ENCODE measurements at places on chromosomes 2 and 18. TPM values are rescaled to one million over a fixed set of nuclear protein-coding genes. Genes with fewer than 3 reads are reported as not detected.
A peak's percentile ranks its signal among the peaks of the same experiment; 100 is the strongest.

DNA sequence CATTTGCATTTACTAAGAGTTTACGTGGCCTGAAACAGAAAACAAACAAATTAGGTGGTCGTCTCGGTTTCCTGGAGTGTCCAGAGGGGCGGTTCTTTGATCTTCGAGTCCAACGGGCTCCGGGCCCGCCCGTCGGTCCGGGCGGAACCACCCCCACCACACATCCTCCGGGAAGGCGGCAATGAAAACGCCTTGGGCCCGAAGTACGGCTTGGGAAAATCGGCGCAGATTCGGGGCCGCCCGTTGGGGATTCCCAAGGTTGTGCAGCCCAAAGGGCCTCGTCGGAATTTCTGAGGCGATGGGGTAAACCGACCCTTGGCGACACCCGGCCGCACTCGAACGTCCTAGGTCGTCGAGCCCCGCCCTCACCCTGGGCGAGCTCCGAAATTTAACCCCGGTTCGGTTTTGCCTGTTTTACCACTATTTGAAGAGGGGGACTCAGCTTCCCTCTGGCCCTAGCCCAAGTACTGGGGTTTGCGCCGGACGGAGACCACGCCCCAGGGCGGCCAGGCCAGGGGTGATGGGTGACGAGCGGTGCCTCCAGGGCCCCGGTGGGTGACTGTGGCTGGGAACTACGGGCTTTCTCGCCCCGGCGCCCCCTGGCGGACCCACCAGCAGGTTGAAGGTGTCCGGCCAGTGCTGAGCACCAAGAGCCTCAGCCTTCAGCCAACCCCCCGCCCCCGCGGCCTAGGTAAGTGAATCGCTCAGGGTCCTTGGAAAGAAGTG lies 1.9 kb upstream of the CFAP53 start:
- DNase-seq: no peak

Gene MC2R
- not detected for polyA plus RNA-seq

Gene FLACC1
- polyA plus RNA-seq: 1.1 TPM

GRCh38 chr2:155162494-155162893 lies 464.0 kb downstream of the KCNJ3 start:
- DNase-seq: no peak

GRCh38 chr18:59372975-59373374 lies 13.9 kb upstream of the LMAN1 start:
- no peak for DNase-seq

DNA sequence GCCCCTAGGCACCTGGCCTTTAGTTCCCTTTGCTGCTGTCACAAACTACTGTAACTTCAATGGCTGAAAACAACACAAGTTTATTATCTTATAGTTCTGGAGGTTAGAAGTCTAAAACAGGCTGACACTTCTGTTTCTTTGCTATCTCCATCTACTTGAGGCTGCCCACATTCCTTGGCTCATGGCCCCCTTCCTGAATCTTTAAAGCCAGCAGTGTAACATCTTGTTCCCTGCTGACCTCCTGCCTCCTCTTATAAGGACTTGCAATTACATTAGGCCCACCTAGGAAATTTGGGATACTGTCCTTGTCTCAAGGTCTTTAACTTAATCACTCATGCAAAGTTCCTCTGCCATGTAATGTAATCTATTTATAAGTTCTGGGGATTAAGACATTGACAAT lies 6.5 kb downstream of the SMYD1 start:
- no peak for DNase-seq

- DNase-seq: no peak
These were observed 118.0 kb upstream of the UGP2 start for GRCh38 chr2:63723709-63724108.

DNA sequence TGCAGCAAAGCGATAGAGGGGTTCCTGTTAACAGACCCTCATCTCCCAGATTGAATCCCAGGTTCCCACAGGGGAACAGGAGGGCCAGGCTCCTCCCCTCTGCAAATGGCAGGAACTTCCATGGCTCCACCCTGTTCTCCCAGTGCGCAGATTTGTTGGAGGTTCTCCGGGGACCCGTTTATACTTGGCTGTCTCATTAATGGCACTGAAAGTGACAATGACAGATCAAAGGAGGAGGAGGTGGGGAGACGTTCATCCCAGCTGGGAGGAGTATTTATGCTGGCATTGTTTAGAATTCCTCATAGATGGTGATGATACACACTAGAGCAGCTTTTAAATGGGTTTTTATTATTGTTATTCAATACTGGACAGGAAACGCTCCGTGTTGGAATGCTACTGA lies 186.9 kb downstream of the LRP1B start:
- DNase-seq: no peak

DNA sequence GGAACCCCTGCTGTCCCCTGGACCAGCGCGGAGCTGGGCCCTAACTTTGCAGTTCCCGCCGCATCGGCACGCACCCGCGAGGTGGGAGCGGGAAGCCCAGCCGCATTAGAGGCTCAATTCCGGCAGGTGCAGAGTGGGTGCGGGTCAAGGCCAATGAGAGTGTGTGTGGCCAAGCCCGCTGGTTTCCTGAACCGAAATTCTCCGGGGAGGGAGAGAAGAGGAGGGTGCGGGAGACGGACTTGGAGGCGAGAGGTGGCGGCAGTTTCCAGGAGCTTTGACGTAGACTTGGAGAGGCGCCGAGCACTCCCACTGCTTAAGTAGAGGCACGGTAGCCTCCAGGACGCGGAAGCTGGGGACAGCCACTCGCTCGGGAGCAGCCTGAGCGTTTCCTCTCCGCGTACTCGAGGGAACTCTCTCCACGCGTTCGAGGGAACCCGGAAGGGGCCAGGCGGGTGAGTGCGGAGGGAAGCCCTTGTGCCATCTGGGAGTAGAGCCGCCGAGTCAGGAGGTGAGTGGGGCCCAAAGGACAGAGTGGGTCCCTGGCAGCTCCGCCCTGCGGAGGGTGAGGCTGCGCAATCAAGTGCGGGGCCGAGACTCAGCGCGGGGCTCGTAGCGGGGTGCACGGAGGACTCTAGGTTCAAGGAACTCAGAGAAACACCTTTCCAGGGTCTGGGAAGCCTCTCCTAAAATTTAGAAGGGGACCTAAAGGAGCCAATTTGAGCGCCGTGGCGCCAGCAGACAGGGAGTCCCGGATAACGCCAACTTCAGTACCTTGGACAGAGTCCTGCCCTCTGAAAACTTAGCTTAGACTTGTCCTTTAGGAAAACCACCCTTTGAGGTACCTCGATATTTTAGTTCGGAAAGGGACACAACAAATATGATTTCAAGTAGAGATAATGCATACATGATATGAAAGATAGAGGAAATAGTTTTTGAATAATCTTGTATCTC lies at the start of gene FAM237A:
Gene FAM237A (plus strand): TSS at position 413 of the 951 bp plus-strand sequence. CDS start 1,750 bp downstream, outside the sequence.
- peak; percentile 16 for DNase-seq

DNA sequence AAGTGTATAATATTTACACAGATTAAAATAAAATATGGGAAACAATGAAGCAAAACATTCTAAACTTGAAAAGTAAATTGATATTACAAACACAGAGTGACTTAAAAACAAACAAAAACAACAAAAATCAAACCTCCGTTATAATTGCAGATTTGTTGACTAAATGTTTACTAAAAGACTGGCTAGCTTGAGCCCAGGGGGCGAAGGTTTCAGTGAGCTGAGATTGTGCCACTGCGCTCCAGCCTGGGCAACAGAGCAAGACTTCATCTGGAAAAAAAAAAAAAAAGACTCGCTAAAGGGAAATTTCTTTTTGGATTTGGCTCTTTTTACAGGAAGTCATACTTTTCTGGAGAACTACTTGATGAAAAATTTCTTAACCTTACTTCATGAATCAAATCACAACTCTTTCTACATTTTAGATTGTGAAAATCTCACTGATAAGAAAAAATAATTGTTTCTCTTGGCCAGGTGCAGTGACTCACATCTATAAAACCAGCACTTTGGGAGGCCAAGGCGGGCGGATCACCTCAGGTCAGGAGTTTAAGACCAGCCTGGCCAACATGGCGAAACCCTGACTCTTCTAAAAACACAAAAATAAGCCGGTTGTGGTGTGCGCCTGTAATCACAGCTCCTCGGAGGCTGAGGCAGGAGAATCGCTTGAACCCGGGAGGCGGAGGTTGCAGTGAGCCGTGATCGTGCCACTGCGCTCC lies 9.7 kb downstream of the TFPI start:
- DNase-seq: no peak

- peak; percentile 2 for DNase-seq
These were observed 39.6 kb upstream of the BOD1L2 start for GRCh38 chr18:57107140-57107832.

Gene MEP1B
- not detected for polyA plus RNA-seq

GRCh38 chr2:188293601-188294351 lies 2.1 kb downstream of the GULP1 start:
- no peak for DNase-seq

DNA sequence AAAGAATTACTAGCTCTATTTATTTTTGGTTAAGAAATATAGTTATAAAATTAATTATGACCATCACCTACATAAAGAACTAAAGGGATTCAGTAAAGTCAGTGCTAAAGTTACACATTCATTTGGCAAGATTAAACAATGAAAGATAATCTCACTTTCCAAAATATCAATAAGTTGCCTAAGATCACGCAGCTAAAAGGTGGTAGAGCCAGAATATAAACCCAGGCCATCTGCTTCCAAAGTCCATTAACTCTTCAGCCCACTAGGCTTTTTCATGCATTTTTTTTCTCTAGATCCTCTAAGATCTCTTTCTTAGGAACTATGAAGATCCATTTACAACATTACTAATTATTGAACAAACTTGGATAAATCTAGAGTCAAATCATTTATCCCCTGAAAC lies 66.6 kb upstream of the RND3 start:
- no peak for DNase-seq

DNA sequence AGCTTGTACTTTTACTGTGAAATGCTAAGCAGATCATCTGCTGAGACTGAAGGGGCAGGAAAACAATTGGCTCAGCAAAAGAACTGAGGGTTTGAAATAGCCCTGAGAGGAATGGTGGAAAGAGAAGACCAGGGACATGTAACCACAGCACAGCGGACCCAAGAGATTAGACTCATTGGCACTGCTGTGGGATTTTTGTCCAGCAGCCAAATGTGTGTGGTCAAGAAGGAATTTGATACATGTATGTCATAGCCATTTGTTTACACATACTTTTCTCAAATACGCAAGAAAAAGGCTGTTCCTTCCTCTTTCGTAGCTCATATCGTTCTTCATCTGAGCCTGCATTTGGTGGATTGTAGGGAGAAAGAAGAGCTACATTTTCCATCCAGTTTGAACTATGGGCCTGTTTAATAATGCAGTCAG lies 73.8 kb downstream of the TRABD2A start:
- DNase-seq: peak; percentile 97

GRCh38 chr2:221539246-221539645 lies 32.9 kb downstream of the EPHA4 start:
- DNase-seq: no peak

- no peak for DNase-seq
These were observed 18.9 kb upstream of the FAM98A start for GRCh38 chr2:33617989-33618388.

GRCh38 chr18:50877545-50878265 lies 1.2 kb upstream of the ME2 start:
- no peak for DNase-seq

Gene CFC1
- not detected for polyA plus RNA-seq

Gene PCARE
- polyA plus RNA-seq: not detected

DNA sequence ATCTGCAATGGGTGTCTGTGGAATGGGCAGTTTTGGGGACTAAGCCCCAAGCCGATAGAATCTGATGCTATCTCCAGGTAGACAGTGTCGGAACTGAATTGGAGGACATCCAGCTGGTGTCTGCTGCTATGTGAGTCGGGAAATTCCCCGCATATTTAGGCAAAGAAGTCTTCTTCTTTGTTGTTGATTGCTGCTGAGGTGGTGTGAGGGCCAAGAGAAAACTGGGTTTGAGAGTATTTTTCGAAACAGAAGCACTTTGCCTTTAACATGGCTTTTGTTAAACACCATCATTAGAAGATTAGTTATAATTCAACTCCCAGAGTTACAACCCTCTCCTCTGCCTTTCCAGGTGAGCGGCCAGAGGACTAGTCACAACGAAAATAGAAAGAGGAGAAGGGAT lies 49.4 kb upstream of the ACTR3 start:
- DNase-seq: no peak

GRCh38 chr2:163187995-163188655 lies 349.6 kb upstream of the KCNH7 start:
- no peak for DNase-seq

Gene KYNU
- polyA plus RNA-seq: 4.0 TPM

DNA sequence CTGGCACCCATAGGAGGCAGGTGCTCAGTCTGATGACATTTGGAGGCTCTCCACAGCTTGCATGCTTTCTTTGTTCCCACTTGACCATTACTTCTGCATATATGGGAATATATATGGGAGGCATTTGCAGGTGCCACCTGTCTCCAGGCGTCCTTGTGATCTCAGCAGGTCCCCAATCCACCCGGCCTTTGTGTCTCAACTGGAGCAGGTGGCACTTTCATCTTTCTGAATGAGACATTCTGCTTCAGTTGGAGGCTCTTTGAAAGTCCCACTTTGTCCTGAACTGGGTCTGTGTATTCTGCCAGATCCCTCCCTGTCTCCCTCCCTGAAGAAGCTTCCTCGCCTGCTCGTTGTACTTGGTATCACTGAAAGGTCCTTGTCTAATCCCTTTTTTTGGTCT lies 318.1 kb upstream of the EPAS1 start:
- no peak for DNase-seq

DNA sequence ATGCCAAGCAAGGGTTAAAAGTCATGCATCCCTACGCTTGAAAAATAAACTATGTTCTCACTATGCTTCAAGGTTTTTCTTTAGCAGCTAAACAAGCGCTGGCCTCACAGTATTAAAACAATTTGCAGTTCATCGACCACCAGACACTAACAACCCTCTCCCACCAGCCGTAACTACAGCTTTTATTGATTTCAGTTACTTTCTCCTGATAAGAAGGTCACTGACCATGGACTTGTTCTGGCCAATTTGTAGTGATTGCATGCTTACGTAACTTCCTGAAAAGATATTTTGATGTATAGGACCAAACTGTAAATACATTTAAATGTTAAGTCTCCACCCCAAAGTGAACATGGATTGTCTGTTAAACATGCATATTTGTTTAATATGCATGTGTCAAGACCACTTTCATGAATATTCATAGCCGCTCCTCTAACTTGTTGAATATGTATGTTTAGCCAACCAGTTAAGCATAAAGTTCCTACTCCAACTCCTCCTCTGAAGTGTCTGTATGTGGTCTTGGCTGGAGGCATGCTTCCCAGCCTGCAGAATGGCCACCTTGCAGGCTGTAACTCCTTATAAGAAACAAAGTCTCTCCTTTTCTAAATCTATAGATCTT lies 1.7 kb upstream of the THOC1 start:
- DNase-seq: no peak

Gene CYBRD1
- polyA plus RNA-seq: 115 TPM

GRCh38 chr2:174634130-174635014 lies 36.8 kb upstream of the WIPF1 start:
- no peak for DNase-seq

- no peak for DNase-seq
These were observed 65.9 kb upstream of the TMEM200C start for GRCh38 chr18:5961097-5961827.

Gene MREG
- 2.3 TPM for polyA plus RNA-seq

Gene PROC
- polyA plus RNA-seq: not detected

- no peak for DNase-seq
These were observed 53.1 kb downstream of the DYSF start for GRCh38 chr2:71506222-71507153.
